ENCODE measurements at places on chromosomes 2 and 18.
A peak's percentile ranks its signal among the peaks of the same experiment; 100 is the strongest.

DNA sequence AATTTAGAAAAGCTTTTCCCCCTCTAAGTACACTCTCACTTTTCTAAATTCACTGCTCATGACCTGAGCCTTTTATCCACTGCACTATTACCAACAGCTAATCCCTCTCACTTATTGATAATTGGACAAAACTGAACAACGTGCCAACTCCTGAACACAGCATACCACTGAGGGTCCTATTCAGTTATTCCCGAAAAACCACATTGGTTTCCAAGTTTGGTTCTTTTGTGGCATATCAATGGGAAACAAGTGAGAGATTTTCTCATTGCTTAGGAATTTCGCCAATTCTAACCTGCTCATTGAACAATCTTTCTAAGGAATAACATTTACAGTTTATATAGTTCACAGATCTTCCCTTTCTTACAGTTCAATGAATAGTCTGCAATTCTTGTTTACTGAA is 977.4 kb downstream of the TMEM182 start:
- no peak for DNase-seq

GRCh38 chr2:125746321-125747164 is 909.4 kb upstream of the GYPC start:
- no peak for DNase-seq

DNA sequence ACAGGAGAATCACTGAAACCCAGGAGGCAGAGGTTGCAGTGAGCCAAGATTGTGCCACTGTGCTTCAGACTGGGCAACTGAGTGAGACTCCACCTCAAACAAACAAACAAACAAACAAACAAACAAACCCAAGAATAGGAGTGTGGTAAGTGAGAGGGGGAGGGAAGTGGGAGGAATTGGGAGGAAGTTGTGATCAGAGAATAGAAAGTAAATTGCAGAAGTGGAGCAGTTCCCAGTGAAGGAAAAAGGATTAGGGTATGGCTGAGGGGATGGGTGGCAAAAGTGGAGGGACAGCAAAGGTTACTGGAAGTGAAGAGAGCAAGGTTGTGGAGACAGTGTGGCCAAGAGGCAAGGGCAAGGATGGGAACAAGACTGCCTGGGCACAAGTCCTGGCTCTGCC is 41.1 kb upstream of the C1GALT1C1L start:
- DNase-seq, result peak; percentile 49

- DNase-seq, result no peak
These were observed 117.6 kb upstream of the STK17B start for GRCh38 chr2:196289000-196289399.

DNA sequence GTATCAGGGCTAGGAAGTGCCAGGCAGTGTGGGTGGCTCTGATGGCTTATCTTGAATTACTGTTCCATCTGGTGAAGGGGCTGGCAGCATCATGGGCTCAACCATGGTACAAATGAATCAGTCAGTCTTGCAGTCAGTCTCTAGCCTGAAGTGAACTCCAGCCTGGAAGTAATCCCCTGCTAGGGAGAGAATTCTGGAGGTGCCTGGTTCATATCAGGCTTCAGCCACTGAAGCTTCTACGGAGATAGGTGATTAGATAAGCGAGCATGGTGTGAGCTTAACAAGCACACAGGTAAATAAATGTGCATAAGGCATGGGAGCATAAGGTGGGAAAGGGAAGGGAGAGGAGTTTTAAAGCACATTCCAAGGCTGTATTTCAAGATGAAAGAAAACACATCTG is 541.7 kb downstream of the MBD2 start:
- DNase-seq, result no peak

GRCh38 chr2:159788253-159788652 is 9.8 kb downstream of the CD302 start:
- DNase-seq, result peak; percentile 50

DNA sequence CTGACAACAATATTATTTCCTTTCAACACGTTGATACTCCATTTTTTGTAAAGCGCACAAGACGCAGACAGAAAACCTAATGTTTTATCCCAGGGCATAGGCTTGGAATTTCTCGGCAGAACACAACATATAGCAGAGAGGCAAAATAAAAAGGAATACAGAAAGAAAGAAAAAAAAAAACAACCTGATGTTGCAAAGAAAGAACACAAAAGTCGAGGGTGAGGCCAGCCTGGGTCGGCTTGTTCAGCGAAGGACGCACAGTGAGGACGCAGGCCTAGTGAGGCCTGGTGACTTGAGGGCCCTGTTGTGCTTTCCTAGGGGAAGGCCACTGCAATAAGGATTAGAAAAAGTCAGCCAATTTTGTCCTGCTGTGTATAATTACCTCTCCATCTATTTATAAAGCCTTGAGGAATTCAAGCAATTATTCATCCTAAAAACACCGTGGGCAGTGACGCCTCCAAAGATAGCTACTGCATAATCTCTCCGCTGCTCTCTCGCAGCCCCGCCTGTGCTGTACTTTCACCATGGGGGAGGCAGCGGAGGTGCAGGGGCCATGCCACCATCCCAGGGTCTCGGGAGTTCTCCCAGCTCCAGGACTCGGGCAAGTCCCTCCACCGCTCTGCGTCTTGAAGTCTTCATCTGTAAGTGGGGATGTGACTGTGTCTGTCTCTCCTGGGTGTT is 61.9 kb upstream of the SH3RF3 start:
- no peak for DNase-seq

GRCh38 chr2:48527226-48527885 is 2.6 kb upstream of the STON1 start:
- no peak for DNase-seq

DNA sequence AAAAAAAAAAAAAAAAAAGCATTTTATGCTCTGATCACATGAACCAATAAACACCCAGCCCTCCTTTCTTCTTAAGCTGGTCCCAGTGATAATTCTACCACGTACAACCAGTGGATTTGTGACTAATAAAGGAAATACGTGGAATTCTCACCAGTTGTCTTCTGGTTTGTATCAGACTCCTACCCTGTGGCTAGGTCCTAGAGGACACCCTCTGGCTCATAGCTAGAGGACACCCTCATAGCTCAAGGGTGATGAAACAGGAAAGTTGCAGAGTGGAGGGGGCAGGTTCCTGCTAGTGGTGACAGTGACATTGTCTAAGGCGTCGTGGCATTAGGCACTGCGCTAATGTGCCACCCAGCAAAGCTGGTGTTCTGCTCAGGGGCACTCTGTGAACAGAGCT is 167.8 kb downstream of the BCL11A start:
- peak; percentile 81 for DNase-seq

- no peak for DNase-seq
These were observed 162.0 kb downstream of the SPP2 start for GRCh38 chr2:234212534-234212933.

GRCh38 chr18:80238651-80239260 is 8.6 kb downstream of the PARD6G start:
- DNase-seq, result no peak

- DNase-seq, result no peak
These were observed 161.6 kb upstream of the NCK2 start for GRCh38 chr2:105582952-105583660.

GRCh38 chr18:26287644-26288043 is 61.4 kb downstream of the TAF4B start:
- no peak for DNase-seq

GRCh38 chr2:190978389-190979053 is 35.5 kb downstream of the STAT1 start:
- no peak for DNase-seq

GRCh38 chr2:237434866-237435311 is 20.9 kb upstream of the COL6A3 start:
- DNase-seq, result peak; percentile 51

GRCh38 chr18:59821983-59822382 is 77.8 kb upstream of the PMAIP1 start:
- DNase-seq, result no peak

- no peak for DNase-seq
These were observed 29.2 kb upstream of the ALLC start for GRCh38 chr2:3628800-3629199.

- DNase-seq, result no peak
These were observed 382.1 kb upstream of the SETBP1 start for GRCh38 chr18:44298566-44298965.

DNA sequence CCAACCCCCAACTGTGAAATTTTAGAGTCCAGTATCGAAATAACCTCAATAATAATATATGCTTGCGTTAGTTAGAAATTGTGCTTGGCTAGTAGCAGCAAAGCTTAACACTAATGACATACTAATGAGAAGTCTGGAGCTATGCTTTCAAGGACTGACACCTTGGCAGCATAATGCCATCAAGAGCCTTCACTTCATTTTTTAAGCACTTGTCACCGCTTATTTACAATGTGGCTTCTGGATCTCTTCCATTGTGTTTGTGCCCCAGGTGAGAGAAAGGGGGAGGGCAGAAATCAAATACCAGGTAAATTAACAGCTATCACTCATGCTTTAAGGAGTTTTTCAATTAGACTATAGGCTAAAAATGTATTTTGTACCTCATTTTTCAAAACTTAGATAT is 101.5 kb downstream of the CDH7 start:
- no peak for DNase-seq

DNA sequence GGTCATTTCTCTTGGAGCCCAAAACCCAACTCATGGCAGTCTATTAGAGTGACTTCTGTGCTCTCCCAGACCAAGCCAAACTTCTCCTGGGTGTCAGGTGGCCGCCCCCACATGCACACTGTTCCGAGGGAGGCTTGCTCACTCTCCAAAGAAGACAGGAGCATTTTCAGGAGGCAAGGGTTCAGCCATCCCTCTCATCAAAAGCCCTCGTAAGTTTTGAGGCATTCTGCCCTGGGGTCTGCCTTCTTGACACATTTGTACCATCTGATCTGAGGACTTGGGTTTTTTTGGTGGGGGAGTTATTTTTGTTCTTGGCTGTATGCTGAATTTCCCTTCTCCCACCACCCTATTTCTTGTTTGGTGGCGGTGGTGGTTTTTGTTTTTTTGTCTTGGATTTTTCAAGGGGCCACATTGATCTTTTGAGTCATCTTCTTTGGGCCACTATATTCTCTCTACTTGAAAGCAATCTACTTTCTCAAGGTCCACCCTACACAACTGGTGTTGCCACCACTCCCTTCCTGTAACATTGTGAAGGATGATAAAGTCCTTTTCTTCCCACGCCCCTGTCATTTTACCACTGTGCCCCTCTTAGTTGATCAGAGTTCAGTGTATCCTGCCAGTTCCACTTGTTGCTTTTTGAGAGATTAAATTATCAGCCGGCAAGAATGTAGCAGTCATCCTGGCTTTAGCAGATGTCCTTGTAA is 255.8 kb downstream of the CYP26B1 start:
- no peak for DNase-seq

GRCh38 chr2:217332866-217333265 is 473.0 kb upstream of the TNP1 start:
- no peak for DNase-seq

GRCh38 chr18:35386600-35387100 is 9.5 kb upstream of the ZNF396 start:
- peak; percentile 82 for DNase-seq

DNA sequence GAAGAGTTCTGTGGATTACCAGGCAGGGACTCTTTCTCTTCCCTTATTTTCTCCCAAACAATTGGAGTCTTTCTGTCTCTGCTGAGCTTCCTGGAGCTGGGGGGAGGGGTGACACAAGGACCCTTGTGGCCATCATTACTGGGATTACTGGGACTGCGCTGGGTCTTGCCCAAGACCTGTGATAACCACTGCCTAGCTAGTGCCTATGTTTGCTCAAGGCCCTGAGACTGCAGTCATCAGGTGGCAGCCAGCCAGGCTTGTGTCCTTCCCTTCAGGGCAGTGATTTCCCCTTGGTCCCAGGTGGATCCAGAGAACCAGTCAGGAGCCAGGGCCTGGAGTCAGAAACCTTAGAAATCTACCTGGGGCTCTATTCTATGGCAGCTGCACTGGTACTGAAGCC is 355.6 kb downstream of the PARD3B start:
- DNase-seq, result no peak

DNA sequence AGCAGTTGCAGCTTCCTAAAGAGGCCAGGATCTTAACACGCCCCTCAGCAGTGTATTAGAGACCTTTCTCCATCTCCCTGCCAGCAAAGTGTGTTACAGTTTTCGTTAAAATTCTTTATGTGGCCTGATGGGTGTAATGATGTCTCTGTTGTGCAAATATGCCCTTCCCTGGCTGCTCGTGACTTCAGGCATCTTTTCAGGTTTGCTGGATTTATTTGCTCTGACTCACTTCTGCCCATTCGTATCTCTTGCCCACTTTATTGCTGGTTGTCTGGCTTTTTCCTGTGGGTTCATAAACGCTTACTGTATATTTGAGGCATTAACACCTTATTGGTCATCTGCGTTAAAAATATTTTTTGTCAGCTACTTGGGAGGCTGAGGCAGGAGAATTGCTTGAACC is 134.5 kb downstream of the ASB1 start:
- no peak for DNase-seq

DNA sequence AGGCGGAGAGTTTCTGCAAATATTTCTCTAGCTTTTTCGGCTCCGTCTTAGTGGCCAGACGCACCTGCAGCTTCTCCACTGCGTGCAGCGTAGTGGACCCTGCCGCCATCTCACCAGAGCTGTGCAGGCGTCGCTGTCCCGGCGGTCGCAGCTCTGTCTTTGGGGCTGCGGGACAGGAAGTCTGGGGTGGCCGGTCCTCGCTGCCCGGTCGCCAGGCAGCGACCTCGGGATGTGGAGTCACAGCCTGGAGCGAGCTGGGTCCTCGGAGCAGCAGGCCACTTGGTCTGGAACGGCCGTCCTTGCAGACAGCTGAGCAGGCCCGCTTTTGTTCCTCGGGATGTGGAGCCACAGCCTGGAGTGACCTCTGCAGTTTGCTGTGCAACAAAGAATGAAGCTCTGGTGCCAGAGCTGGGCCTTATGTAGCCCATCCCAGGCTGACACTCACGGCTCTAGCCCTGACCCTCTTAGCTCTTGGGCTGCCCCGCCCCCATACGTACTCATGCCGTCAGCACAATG is at the start of gene ELOA2:
Gene ELOA2, minus strand, starts transcription at position 466 of the 516 bp plus-strand sequence. Its CDS starts 357 bp downstream, at position 109.
- no peak for DNase-seq

DNA sequence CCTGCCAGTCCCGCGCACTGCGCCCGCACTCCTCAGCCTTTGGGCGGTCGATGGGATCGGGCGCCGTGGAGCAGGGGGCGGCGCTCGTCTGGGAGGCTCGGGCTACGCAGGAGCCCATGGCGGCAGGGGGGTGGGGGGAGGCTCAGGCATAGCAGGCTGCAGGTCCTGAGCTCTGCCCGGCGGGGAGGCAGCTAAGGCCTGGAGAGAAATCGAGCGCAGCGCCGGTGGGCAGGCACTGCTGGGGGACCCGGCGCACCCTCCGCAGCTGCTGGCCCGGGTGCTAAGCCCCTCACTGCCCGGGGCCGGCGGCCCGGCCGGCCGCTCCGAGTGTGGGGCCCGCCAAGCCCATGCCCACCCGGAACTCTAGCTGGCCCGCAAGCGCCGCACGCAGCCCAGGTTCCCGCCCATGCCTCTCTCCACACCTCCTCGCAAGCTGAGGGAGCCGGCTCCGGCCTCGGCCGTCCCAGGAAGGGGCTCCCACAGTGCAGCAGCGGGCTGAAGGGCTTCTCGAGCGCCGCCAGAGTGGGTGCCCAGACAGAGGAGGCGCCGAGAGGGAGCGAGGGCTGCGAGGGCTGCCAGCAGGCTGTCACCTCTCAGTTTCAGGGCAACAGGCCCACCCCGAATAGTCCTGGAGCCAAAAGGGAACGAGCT is 74.1 kb downstream of the PSMG2 start:
- DNase-seq, result no peak

GRCh38 chr2:195732574-195732973 is 75.5 kb downstream of the SLC39A10 start:
- DNase-seq, result no peak

GRCh38 chr2:27245116-27245515 is 17.7 kb downstream of the SLC30A3 start:
- DNase-seq, result no peak

GRCh38 chr2:37858725-37859267 is 66.3 kb upstream of the RMDN2 start:
- DNase-seq, result no peak

GRCh38 chr2:168607992-168608391 is 151.9 kb downstream of the CERS6 start:
- DNase-seq, result peak; percentile 15
